ENCODE measurements at places on chromosomes 2 and 18.

DNA sequence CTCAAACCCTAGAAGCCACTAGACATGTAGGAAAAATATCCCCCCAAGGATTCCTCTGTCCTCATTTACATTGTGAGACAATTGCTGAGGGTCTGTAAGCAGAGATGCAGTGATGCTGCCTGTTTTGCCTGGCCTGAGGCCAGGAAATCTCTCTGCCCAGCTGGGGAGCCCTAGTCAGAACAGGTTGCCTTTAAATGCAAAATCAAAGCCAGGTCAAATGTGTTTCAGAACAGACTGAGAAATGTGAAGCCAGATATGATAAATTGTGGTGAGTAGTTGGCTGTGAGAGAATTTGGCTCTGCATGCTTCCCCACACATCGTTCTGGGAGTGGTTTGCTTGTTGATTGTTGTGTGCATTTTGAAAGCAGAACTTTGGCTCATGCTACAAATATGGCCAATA is 38.4 kb upstream of the NXPH2 start:
- DNase-seq: no peak

GRCh38 chr18:51668101-51668500 is 470.6 kb upstream of the MEX3C start:
- no peak for DNase-seq

GRCh38 chr18:27991391-27991790 is 185.5 kb downstream of the CDH2 start:
- DNase-seq: no peak

DNA sequence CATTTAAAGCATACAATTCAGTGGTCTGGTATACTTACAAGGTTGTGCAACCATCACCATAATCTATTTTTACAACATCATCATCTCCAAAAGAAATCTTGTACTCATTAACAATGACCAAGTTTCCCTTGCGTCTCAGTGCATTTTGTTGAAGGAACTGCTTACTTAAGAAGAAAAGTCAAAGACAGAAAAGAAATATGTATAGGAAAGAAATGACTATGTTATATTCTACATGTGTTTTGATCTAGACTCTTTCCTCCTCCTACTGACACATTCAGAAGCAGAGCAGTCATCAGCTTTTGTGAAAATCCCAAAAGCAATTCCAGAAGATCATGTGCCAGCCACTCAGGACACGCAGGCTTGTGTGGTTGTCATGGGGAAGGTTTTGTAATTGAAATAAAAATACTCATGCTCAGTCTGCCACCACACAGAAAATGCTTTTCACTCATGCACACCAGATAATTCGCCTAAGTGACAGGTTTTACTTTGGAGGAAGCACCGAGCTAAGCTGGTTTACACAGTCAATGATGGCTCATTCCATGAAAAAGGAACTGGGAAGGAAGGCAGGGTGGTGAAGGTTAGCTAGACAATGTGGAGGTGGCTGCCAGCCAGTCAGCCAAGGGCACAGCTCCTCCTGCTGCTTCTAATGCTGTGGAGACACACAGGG is 158.5 kb upstream of the REV1 start:
- no peak for DNase-seq

DNA sequence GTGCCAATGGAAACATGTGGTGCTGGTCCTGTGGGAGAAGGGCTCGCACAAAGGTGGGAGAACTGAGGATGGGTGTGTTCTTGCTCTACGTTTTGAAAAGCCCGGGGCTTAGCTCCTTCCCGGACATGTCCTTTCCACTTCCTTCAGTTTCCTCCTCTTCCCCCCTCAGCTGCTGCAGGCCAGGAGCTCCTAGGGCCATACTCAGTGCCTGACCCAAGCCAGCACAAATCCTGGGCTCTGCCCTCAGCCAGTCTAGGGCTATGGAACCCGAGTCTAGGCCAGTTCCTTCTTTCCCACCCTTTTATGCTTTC is 1.4 kb upstream of the SIX2 start:
- DNase-seq: no peak

GRCh38 chr2:106885329-106885728 is 638 bp downstream of the ST6GAL2 start:
- no peak for DNase-seq

GRCh38 chr18:60247103-60247502 is 125.5 kb downstream of the MC4R start:
- DNase-seq: no peak

GRCh38 chr2:15076668-15077067 is 444.2 kb downstream of the LRATD1 start:
- DNase-seq: no peak

DNA sequence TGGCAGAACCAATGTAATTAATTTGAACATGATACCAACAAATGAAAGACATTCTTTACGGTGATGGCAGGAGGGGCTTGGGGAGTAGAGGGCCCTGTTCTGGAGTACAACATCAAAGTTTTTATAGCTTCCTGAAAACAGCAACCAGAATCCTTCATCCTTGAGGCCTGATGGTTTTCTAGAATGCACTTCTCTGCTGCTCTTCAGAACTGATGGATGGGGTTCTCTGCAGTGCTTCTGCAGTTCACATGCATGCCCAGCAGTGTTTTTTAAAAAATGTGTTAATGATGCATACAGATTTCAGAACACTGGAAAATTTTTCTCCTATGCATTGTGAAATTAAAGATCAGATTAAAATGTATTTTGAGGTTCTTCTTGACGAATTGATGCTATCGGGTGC is 2.5 kb downstream of the LTBP1 start:
- no peak for DNase-seq

DNA sequence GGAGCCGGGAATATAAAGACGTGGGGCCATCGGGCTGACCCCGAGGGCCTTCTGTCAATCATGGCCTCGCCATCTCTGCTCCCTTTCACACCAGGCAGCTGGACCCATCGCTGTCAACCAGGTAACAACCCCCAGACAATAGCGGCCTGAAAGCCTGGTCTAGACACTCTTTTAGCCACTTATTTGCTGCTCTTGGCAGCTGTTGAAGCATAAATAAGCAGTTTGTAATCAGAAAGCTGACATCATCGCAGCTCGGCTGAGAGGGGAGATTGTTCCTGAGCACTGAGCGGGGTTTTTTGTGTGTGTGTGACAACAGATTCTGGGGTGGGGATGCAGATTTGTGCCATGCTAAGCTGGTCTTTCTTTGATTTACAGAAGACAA is 423.6 kb upstream of the POU3F3 start:
- no peak for DNase-seq

GRCh38 chr2:27814758-27815157 is 43.2 kb downstream of the MRPL33 start:
- no peak for DNase-seq

- no peak for DNase-seq
Measured at GRCh38 chr2:54341656-54342055, 85.6 kb upstream of the TSPYL6 start.

DNA sequence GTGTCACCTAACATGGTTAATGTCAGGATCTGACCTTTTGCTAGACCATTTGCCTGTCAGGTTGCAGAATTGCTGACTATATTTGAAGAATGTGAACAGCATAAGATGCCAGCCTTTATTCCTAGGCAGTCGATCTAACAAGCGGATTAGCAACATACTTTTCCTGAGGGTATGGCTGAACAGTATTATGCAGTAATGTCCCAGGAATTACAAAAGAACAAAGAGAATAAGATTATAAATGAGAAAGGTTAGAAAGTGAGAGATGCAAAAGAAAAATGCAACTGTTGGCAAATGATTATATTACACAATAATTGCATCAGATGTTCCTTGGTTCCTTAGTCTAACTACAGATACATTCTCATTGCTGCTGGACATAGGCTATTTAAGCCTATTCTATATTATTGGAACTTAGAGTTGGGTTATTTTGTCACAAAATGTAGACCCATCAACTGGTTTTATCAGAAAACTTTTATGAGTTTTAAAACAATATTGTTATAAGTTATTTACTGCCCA is 647.1 kb upstream of the CRIM1 start:
- DNase-seq: no peak

- DNase-seq: no peak
Measured at GRCh38 chr2:219744066-219744465, 116.6 kb downstream of the SLC4A3 start.

- no peak for DNase-seq
Measured at GRCh38 chr2:136255648-136256461, 137.9 kb upstream of the CXCR4 start.

DNA sequence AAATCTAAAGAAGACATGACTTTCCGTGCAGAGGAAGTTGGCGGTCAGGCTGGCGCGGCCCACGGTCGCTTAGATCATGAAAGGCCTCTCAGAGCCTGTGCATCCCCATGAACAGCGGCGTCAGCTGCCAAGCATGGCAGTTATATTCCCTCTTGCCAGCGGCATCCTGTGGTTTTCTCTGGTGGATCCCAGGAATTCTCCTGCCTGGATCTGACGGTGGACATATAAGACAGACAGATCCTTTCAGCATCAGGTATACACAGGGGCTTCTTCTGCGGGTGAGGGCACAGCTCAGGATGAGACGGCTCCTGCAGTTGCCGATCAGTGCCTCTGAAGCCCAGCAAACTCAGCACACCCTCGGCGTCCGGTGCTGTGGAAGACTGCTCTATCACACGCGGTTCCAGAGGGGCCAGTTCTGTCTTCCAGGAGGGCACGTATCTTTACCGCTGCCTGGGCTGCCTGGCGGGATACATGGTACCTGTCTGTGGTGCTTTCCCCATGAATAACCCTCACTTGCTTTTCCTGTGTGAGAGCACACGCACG is 157.8 kb downstream of the LDLRAD4 start:
- peak; percentile 47 for DNase-seq

- peak; percentile 25 for DNase-seq
Measured at GRCh38 chr2:28621172-28622100, 125.6 kb downstream of the PLB1 start.

- no peak for DNase-seq
Measured at GRCh38 chr18:28606686-28607085, 429.8 kb upstream of the CDH2 start.
